CD4-positive, alpha-beta T cell treated with Interleukin-15 for 4 hours (primary cell): ENCODE measurements at places on chromosomes 12 and 14.

- no peak for DNase-seq
Observed at GRCh38 chr12:132576701-132577100, 33.7 kb downstream of the LRCOL1 start.

DNA sequence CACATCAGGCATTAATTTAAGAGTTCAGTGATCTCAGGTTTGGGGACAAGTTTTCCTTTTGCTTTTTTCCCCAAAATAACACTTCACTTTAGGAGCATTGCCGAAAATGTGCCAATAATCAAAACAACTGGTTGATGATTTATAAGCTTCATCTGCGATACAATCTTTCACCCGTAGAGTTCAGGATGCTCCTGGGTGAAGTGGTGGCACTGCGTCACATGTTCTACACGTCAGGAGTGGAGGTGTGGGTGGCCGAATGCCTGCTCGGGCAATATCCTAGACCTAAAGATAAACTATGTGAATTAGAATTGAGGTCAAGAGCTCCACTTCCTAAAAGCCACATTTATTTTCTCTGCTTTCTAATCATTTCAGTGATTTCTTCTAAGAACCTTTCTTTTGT is 70.9 kb upstream of the DICER1 start:
- no peak for DNase-seq

DNA sequence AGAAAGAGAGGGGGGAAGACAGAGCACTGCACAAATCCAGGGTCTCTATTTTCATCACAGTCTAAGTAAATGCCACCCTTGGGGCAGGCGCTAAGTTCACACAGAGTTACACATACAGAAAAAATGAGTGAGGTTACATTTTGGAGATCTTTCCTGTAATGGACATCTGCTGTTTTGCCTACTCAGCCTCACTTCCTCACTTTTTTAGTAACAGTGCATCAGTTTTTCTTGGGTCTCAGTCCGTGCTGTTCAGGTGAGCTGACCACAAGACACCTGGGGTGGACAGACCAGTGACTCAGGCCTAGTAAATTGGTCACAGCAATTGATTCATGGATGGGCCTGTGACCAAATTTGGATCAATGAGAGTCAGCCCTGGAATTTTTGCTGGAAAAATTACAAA is 33.6 kb upstream of the SLC5A8 start:
- no peak for DNase-seq

DNA sequence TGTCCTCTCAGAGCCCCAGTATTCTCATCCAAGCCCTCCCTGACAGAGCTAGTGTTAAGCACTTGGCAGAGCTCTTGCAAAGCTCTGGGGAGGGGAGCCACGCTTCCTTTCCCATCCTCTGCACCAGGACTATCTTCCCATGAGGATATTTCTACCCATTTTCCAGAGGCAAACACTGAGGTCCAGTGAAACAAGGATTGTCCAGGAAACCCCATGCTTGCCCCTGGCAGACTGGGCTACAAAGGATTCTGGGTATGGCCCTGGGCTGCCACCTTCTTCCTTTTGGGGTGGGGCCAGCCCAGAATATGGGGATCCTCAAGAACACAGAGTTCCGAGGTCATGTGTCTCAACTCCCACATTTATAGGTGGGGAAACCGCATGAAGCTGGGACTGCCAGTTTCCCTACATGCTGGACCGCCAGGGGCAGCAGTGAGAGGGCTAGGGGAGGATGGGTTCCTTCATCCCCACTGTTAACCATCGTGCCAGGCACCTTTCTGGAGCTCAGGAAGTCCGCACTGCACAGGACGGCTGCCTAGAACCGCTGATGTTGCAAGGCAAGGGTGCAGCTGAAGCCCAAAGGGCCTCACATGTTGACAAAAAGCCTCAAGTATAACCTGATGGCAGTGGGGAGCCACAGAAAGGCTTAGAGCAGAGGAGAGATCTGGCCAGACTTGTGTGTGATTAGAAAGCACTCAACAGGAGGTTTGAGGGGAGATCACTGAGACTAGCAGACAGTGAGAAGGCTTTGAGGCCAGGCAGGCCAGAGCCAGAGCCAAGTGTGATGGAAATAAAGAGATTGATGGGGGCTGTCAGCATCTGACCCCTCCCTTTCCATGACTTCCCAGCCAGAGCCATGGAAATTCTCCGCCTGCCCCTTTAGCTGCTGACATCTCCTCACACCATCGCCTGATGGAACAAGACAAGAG is 5.5 kb upstream of the CCDC85C start:
- DNase-seq = no peak

DNA sequence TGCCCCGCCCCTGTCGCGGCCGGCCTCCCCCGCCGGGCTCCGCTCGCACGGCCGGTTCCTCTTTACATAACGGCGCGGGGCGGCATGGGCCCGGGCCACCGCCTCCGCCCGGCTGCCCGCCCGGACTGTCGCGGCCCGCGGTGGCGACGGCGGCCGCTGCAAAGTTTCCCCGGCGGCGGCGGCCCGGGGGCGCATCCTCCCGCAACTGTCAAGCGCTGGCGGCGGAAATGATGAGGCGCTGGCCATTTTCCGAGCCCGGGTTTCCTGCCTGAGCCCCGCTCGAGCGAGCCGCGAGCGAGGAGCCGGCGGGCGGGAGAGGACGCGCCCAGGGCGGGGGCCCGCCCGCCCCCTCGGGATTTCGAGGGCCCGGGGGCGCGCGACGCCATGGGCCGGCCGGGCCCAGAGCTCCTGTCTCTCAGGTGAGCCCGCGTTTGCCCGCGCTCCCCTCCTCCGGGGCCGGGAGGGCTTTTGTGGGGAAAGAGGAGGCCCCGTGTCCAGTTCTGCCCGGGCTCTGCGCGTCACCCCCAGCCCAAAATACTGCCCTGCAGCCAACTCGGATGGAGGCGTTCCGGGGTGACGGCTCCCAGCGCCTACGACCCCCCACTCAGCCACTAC is at the start of gene SH2B3:
TSS of gene SH2B3 (plus strand) at position 65 of the 615 bp plus-strand sequence. CDS start 12,223 bp downstream, outside the sequence.
- no peak for DNase-seq
